ENCODE measurements at places on chromosomes 5 and 9. TPM values are rescaled to one million over a fixed set of nuclear protein-coding genes. Genes with fewer than 3 reads are reported as not detected.

The LHFPL2 gene
- polyA plus RNA-seq = 7.3 TPM

The FGF1 gene
- polyA plus RNA-seq = 2.4 TPM

The USP20 gene
- polyA plus RNA-seq = 15.7 TPM

The WDR5 gene
- 22.9 TPM for polyA plus RNA-seq

The CCNI2 gene
- polyA plus RNA-seq = 1.2 TPM

The NOL6 gene
- polyA plus RNA-seq = 13.4 TPM

The TMEM215 gene
- not detected for polyA plus RNA-seq

The HDHD3 gene
- 8.1 TPM for polyA plus RNA-seq

The ZNF474 gene
- polyA plus RNA-seq = 0.16 TPM

The GGTA1 gene
- 3.7 TPM for polyA plus RNA-seq

The ADCY2 gene
- 0.89 TPM for polyA plus RNA-seq

The OTP gene
- polyA plus RNA-seq = not detected

The OR2K2 gene
- not detected for polyA plus RNA-seq

The ZNF454 gene
- polyA plus RNA-seq = 0.61 TPM

The TMEM250 gene
- 20.4 TPM for polyA plus RNA-seq

The LRRTM2 gene
- 0.11 TPM for polyA plus RNA-seq

The ARSI gene
- 0.10 TPM for polyA plus RNA-seq

The CCDC192 gene
- not detected for polyA plus RNA-seq

The FANCG gene
- polyA plus RNA-seq = 8.5 TPM

The OLFML2A gene
- 1.7 TPM for polyA plus RNA-seq

The GAS1 gene
- polyA plus RNA-seq = 67.1 TPM

The PCDHA10 gene
- 0.17 TPM for polyA plus RNA-seq

The C5orf58 gene
- not detected for polyA plus RNA-seq

The ADGRV1 gene
- polyA plus RNA-seq = 1.6 TPM

The PCDHB3 gene
- polyA plus RNA-seq = 0.48 TPM

The TRPM3 gene
- 0.22 TPM for polyA plus RNA-seq

The RMRP gene
- polyA plus RNA-seq = 41.8 TPM

The SH3GLB2 gene
- polyA plus RNA-seq = 55.2 TPM

The FLT4 gene
- 2.9 TPM for polyA plus RNA-seq

The BTNL3 gene
- 0.09 TPM for polyA plus RNA-seq

The SAXO1 gene
- 0.03 TPM for polyA plus RNA-seq

The CTXN3 gene
- not detected for polyA plus RNA-seq

The SLC1A3 gene
- 22.9 TPM for polyA plus RNA-seq

The KIF24 gene
- 0.22 TPM for polyA plus RNA-seq

The MGAT4B gene
- 45.0 TPM for polyA plus RNA-seq

The GRXCR2 gene
- polyA plus RNA-seq = not detected

The FRMD3 gene
- 4.9 TPM for polyA plus RNA-seq

The CDK9 gene
- polyA plus RNA-seq = 68.4 TPM

The PAEP gene
- not detected for polyA plus RNA-seq

The C5 gene
- polyA plus RNA-seq = 3.0 TPM

The AMBP gene
- polyA plus RNA-seq = not detected

The CSNK1A1 gene
- 106 TPM for polyA plus RNA-seq

The ZNF367 gene
- polyA plus RNA-seq = 0.22 TPM

The PCDHGA5 gene
- 0.52 TPM for polyA plus RNA-seq

The ECSCR gene
- 38.8 TPM for polyA plus RNA-seq

The UNC13B gene
- 21.9 TPM for polyA plus RNA-seq

Measured in adipose tissue (tissue), 3 donors.